ENCODE measurements at places on chromosomes 3 and 15. TPM values are rescaled to one million over a fixed set of nuclear protein-coding genes. Genes with fewer than 3 reads are reported as not detected.

DNA sequence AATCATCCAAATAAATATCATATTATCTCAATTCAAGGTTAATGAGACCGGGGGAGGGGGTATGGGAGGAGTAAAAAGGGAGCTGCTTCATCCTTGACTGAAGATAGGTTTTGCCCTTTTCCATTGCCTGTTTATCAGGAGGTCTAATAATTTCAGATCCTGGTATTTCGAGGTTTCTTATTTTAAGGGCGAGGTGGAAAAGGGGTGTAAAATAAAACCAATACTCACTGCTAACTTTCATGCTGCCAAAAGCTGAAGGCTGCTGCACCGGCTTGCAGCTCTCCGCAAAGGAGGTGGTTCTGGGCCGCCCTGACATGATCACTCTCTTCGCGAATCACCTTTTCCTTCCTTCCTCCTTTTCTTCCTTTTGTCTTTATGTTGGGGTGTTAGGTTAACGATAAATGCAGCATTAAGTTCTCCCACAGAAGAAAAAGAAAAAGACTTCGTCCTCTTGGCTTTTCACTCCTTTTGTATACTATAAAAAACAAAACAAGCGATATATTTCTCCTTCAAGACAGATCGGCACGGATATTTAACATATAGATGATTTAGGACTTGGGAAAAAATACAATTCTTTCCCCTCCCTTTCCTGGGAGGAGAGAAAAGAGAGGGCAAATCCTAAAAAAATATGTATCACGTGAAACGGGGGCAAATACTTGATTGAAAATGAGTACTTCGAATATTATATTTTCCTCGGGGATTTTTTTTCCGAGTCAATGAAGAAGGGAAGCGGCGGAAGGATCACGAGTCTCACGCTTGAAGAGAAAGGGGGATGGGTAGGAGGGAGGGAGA lies 932 bp downstream of the GSK3B start:
- H3K4me3 ChIP-seq: peak overlapping the region; percentile 92
- peak overlapping the region; percentile 100 for H3K27ac ChIP-seq
- H3K27me3 ChIP-seq: no peaks in the 10 kb centered on the region
- peak; percentile 83 for DNase-seq
- no peaks in the 10 kb centered on the region for H3K36me3 ChIP-seq

DNA sequence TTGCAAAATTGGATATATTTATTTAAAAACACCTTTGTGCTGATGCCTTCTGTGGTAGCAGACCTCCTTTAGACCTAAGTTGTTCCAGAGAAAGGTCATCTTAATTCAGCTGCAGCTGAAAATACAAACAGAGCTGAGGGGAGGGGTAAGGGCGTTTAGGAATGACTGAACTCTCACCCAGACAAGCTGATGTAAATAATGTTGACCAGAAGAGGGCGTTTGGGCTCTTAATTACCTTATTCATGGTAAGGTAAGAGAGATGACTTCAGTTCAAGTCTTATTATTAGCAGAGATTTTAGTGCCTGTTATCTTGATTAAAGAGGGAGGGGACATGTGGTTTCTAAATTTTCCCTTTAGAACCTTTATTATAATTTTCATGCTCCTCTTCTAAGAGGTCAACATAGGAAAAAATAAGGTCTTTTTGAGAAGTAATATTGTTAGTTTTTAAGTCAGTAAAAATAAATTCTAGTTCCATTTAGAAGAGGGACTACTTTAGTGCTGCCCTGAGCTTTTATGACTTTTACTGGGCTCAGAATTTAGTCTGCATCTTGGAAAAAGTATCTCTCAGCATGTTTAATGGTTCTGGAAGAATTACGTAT lies 46.3 kb downstream of the GPR171 start:
- H3K27me3 ChIP-seq: no peaks in the 10 kb centered on the region
- no peaks in the 10 kb centered on the region for H3K4me1 ChIP-seq
- H3K27ac ChIP-seq: no peak overlapping the region
- DNase-seq: peak; percentile 38
- H3K4me3 ChIP-seq: no peak overlapping the region

GRCh38 chr3:187870360-187871203 lies 125.3 kb upstream of the BCL6 start:
- no peaks in the 10 kb centered on the region for H3K4me1 ChIP-seq
- H3K4me3 ChIP-seq: no peak overlapping the region
- no peak overlapping the region for H3K27ac ChIP-seq
- no peaks in the 10 kb centered on the region for H3K36me3 ChIP-seq
- H3K27me3 ChIP-seq: no peaks in the 10 kb centered on the region

DNA sequence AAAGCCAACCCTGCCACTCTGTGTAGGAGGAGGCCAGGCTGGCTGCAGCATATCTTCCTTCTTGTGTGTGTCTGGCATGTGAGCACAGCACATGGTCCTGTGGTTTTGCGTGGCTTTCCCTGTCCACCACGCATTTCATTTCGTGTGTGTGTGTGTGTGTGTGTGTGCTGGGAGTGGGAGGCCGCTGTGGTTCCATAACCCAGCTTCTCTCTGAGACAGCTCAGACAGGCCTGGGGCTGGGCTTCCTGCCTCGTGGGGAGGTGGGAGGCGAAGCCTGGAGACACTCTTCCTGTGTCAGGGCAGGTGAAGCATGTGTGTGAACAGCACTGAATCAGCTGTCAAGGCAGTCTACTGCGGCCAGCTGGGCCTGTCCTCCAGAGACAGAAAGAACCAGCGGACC lies 16.0 kb upstream of the MRPS22 start:
- peaks cover 27% of the 10 kb centered on the region for H3K27me3 ChIP-seq
- no peak overlapping the region for H3K27ac ChIP-seq
- H3K4me1 ChIP-seq: no peaks in the 10 kb centered on the region
- H3K36me3 ChIP-seq: no peaks in the 10 kb centered on the region

DNA sequence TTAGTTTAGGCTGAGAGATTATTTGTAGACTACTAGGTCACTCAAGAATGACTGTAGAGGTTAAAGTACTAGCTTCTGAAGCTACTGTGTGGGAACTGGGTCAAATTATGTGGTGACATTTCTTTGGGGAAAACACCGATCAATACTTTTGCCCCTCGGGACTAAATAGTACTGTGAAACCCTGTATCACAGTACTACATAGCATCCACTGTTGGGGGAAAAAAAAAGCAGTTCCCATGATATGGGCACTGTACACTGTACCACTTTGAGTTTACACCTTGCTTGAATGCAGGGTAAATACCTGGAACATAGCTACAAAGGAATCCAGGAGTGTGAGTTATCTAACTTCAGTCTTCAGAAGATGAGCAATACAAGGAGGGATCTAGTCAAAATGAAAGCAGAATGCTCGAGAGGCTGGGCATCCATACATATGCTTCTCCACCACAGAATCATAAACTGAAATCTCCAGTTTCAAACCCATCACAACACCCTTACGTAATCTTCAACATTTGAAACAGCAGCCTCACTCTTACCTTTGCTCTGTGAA lies 311.4 kb downstream of the UNC13C start:
- DNase-seq: no peak
- H3K27ac ChIP-seq: no peak overlapping the region
- no peaks in the 10 kb centered on the region for H3K4me1 ChIP-seq
- no peaks in the 10 kb centered on the region for H3K36me3 ChIP-seq

- H3K36me3 ChIP-seq: peaks cover 9% of the 10 kb centered on the region
- no peak overlapping the region for H3K27ac ChIP-seq
- H3K27me3 ChIP-seq: no peaks in the 10 kb centered on the region
- peaks cover 10% of the 10 kb centered on the region for H3K4me1 ChIP-seq
- H3K4me3 ChIP-seq: no peak overlapping the region
Measured at GRCh38 chr3:125513490-125514115, 6.4 kb downstream of the SNX4 start.

DNA sequence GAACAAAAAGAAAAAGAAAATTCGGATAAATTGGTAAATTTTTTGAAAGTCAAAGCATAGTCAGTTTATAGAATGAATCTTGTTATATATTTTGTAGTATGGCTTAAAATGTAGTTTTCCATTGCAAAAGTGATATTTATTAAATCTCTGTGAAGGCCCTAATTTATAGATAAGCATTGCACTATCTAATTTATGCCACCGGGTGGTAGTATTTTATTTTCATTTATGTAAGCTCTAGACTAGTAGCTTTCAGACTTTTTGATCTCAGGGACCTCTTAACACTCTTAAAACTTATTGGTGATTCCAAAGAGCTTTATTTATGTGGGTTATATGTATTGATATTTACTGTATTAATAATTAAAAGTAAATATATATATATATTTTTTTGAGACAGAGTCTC lies 133.9 kb upstream of the LRRFIP2 start:
- H3K4me3 ChIP-seq: no peak overlapping the region
- DNase-seq: no peak
- no peaks in the 10 kb centered on the region for H3K4me1 ChIP-seq
- H3K27me3 ChIP-seq: no peaks in the 10 kb centered on the region
- peaks cover 4% of the 10 kb centered on the region for H3K36me3 ChIP-seq

Gene TRAT1
- not detected for total RNA-seq

Gene CAND2
- 3.8 TPM for total RNA-seq

Gene MYL3
- 0.43 TPM for total RNA-seq

Gene TMC3
- 0.22 TPM for total RNA-seq

Gene ROPN1
- not detected for total RNA-seq

Gene ACVR2B
- 14.7 TPM for total RNA-seq

Gene UBAP1L
- total RNA-seq: 1.9 TPM

Gene GOLGA8T
- 0.32 TPM for total RNA-seq

Gene PAK6
- total RNA-seq: 1.1 TPM

Data from astrocyte (in vitro differentiated cells and primary cell).